T-helper 17 cell (primary cell): ENCODE measurements at places on chromosomes 4 and X. TPM values are rescaled to one million over a fixed set of nuclear protein-coding genes. Genes with fewer than 3 reads are reported as not detected.

DNA sequence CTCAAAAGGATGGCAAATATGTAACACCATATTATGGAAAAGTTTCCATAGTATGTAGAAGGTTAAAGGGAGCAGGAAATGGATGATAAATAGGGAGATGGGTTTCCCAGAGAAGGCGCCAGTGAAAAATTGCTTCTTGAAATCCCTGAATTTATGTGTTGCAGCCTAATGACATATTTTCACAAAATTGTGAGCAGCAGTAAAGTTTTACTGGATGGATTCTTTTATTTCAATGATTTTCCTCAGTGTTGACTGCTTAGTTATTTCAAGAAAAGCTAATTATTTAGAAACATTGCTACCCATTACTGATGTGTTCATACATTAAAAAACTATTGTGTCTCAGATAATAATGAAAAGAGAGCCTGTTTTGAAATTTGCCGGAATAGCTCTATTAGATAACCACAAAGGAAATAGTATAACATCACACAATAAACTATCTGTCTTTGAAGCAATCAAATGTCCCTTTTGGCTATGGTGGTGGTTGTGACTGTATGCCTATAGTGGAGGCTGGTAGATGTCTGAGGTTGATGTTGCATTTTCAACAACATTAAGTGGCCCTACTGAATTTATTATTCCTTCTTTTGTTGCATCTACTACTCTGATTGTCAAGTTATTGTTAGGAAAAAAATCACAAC is 169.9 kb upstream of the HAND2 start:
- no peak for DNase-seq
- no peak overlapping the region for H3K27ac ChIP-seq
- no peaks in the 10 kb centered on the region for H3K4me1 ChIP-seq
- H3K4me3 ChIP-seq, result no peak overlapping the region
- no peaks in the 10 kb centered on the region for H3K36me3 ChIP-seq

- DNase-seq, result no peak
- H3K4me1 ChIP-seq, result no peaks in the 10 kb centered on the region
- no peak overlapping the region for H3K27ac ChIP-seq
- H3K27me3 ChIP-seq, result no peaks in the 10 kb centered on the region
These were observed 278.2 kb upstream of the GATB start for GRCh38 chr4:152039023-152039481.

DNA sequence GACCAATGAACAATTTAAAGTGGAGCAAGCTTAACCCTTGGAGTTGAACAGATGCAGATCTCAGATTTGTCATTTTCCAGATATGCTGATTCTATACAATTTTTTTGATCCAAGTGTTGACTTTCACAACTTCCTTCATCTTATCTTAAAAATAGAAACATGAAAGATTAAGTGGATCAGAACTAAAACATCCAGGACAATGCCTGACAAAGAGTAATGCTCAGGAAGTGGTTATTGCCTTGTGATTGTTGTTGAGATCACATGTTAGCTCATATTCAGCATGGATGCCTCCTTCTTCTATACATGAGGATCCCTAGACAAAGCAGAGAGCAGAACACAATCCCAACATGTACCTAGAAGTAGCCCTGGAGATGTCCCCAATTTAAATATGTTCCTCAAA is 160.9 kb downstream of the PPARGC1A start:
- no peak for DNase-seq
- no peaks in the 10 kb centered on the region for H3K4me1 ChIP-seq
- no peak overlapping the region for H3K4me3 ChIP-seq
- no peaks in the 10 kb centered on the region for H3K27me3 ChIP-seq

- no peak overlapping the region for H3K4me3 ChIP-seq
- no peak for DNase-seq
- no peak overlapping the region for H3K27ac ChIP-seq
- peaks cover 6% of the 10 kb centered on the region for H3K4me1 ChIP-seq
These were observed 516.1 kb upstream of the DIPK2B start for GRCh38 chrX:45716750-45717149.

GRCh38 chrX:56765811-56766553 is 36.9 kb downstream of the NBDY start:
- no peak for DNase-seq
- H3K27me3 ChIP-seq, result no peaks in the 10 kb centered on the region
- H3K4me1 ChIP-seq, result peaks cover 44% of the 10 kb centered on the region
- peak overlapping the region; percentile 63 for H3K4me3 ChIP-seq

GRCh38 chr4:19650903-19651864 is 600.5 kb upstream of the SLIT2 start:
- no peaks in the 10 kb centered on the region for H3K27me3 ChIP-seq
- no peak for DNase-seq

GRCh38 chr4:182380771-182381181 is 137.6 kb downstream of the TENM3 start:
- no peak overlapping the region for H3K4me3 ChIP-seq
- no peaks in the 10 kb centered on the region for H3K27me3 ChIP-seq
- no peaks in the 10 kb centered on the region for H3K36me3 ChIP-seq

GRCh38 chrX:20585782-20586181 is 319.1 kb upstream of the RPS6KA3 start:
- H3K36me3 ChIP-seq, result no peaks in the 10 kb centered on the region
- DNase-seq, result no peak
- H3K27ac ChIP-seq, result no peak overlapping the region
- H3K4me1 ChIP-seq, result no peaks in the 10 kb centered on the region
- H3K27me3 ChIP-seq, result no peaks in the 10 kb centered on the region

DNA sequence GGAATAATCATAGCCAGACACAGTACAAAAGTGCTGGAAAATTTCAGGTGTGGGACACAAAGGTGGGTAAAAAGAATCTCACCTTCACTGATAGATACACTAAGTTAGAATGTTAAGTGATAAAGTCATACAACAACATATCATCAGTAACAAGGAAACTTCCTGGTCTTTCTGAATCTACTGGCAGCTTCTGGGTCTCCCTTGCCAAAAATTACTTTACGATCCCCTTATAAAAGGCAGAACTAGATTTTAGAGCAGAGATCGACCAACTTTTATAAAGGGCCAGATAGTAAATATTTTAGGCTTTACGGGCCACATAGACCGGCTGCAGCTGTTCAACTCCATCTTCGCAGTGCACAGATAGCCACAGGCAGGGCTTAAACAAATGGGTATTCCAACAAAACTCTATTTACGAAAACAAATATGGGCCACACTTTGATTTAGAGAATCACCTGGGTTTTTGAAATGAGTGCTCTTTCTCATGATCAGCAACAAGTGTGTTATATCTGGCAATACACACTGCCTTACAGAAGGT is 159.9 kb downstream of the AASDH start:
- H3K4me1 ChIP-seq, result peaks cover 4% of the 10 kb centered on the region
- H3K27me3 ChIP-seq, result peaks cover 16% of the 10 kb centered on the region
- DNase-seq, result no peak

GRCh38 chrX:7223271-7223670 is 75.3 kb upstream of the PUDP start:
- no peak overlapping the region for H3K27ac ChIP-seq
- H3K4me1 ChIP-seq, result no peaks in the 10 kb centered on the region
- no peak overlapping the region for H3K4me3 ChIP-seq
- H3K27me3 ChIP-seq, result no peaks in the 10 kb centered on the region
- peaks cover 2% of the 10 kb centered on the region for H3K36me3 ChIP-seq
- DNase-seq, result no peak

GRCh38 chr4:85807247-85807950 is 332.4 kb downstream of the ARHGAP24 start:
- no peaks in the 10 kb centered on the region for H3K27me3 ChIP-seq
- no peak for DNase-seq

GRCh38 chr4:122876456-122876855 is 45.9 kb downstream of the NUDT6 start:
- no peak overlapping the region for H3K4me3 ChIP-seq
- no peaks in the 10 kb centered on the region for H3K4me1 ChIP-seq
- peaks cover 13% of the 10 kb centered on the region for H3K27me3 ChIP-seq

DNA sequence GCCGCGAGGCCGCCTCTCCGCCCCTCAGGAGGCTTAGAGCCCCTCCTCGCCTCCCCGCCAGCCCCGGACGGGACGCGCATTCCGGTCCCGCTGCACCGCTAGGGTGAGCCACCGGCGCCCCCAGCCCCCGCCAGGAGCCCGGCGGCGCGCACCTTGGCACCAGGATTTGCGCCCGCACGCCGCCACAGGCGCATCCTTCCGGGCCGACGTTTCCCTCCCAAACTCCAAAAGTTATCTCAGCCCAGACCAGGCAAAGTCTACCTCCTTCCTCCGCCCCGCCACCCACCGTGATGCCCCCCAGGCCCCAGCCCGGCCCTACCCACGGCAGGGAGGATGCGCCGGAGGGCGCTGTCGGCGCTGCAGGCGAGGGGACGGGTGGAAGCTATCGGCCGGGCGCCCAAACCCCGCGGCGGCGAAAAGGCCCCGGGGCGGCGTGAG is 538 bp downstream of the SCML2 start:
- DNase-seq, result no peak
- H3K27ac ChIP-seq, result no peak overlapping the region
- no peaks in the 10 kb centered on the region for H3K36me3 ChIP-seq
- H3K27me3 ChIP-seq, result peaks cover 4% of the 10 kb centered on the region
- peak overlapping the region; percentile 81 for H3K4me3 ChIP-seq
- peaks cover 2% of the 10 kb centered on the region for H3K4me1 ChIP-seq

DNA sequence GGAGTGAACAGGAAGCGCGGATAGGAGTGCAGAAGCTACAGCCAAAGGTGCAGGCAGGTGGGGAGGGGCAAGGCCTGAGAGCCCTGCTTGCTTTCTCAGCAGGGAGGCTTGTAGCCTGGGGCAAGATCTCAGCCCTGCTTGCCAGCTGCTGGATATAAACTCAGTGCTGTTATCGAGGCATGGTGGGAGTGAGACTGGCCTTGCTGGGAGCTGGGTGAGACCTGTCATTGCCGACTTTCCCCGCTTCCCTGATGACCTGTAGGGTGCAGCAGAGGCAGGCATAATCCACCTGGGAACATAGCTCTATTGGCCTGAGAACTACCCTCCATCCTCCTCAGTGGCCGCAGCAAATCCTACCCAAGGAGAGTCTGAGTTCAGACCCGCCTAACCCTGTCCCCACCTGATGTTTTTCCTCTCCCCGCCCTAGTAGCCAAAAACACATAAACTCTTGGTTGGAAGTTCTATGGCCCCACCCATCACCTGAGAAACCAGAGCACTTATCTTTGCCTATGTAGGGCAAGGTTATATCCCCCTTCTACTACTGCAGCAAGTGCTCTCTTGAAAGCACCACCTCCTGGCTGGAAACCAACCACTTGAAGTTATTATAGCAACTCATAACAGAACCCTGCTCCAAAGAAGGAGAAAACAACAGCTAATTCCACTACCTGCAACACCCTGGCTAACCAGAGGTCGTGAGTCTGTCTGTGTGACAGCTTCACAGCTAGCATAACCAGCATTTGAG is 80.7 kb downstream of the FHIP1A start:
- no peaks in the 10 kb centered on the region for H3K27me3 ChIP-seq
- H3K36me3 ChIP-seq, result peaks cover 2% of the 10 kb centered on the region
- H3K4me3 ChIP-seq, result no peak overlapping the region
- H3K27ac ChIP-seq, result no peak overlapping the region
- DNase-seq, result no peak

DNA sequence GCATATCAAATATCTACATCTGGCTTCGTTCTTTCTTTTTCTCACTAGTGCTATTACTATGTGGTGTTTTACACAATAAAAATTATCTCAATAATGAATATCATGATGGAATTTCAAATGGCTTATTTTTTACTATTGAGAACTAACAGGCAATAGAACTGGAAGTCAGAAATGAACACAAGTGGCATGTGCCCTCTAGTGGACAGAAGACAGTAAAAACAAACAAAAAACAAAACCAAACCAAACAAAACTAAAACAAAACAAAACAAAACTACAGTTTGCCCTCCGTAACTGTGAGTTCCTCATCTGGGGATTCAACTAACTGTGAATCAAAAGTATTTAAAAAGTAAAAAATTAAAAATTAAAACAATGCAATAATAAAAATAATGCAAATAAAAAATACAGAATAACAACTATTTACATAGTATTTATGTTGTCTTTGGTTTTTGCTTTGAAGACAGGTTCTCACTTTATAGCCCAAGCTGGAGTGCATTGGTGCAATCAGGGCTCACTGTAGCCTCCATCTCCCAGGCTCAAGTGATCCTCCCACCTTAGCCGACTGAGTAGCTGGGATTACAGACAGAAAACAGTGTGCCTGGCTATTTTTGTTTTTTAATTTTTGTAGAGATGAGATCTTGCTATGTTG is 195.6 kb upstream of the TACR3 start:
- no peak overlapping the region for H3K27ac ChIP-seq
- no peaks in the 10 kb centered on the region for H3K36me3 ChIP-seq
- no peaks in the 10 kb centered on the region for H3K4me1 ChIP-seq
- no peaks in the 10 kb centered on the region for H3K27me3 ChIP-seq

GRCh38 chr4:26029568-26030131 is 115.6 kb downstream of the SMIM20 start:
- H3K4me1 ChIP-seq, result peaks cover 13% of the 10 kb centered on the region
- no peak for DNase-seq
- H3K27ac ChIP-seq, result peak overlapping the region; percentile 21
- H3K36me3 ChIP-seq, result peaks cover 10% of the 10 kb centered on the region

DNA sequence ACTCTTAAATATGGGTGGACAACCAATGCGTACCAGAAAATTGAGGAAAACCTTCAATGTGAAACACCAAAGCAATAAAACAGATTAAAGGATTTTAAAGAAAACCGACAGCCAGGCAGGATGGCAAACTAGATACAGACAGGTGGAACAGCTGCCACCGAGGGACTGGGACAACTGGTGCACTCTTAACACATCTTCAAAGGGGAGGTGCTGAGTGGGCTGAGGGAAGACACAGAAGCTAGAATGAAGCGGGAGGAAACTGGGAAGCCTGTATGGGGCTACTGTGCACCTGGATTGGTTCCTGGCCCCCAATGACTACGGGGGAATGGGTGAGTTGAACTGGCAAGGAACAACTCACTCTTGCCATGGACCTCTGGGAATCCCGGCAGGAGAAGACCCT is 20.7 kb downstream of the ZNF280C start:
- H3K36me3 ChIP-seq, result peaks cover 4% of the 10 kb centered on the region
- DNase-seq, result no peak
- H3K27ac ChIP-seq, result no peak overlapping the region
- H3K4me1 ChIP-seq, result peaks cover 13% of the 10 kb centered on the region

The TMEM156 gene
- total RNA-seq, result 30.2 TPM

The AFF2 gene
- total RNA-seq, result 0.90 TPM

The ARHGAP36 gene
- total RNA-seq, result not detected

The PROM1 gene
- not detected for total RNA-seq

The DAPP1 gene
- 50.4 TPM for total RNA-seq

The PAGE2B gene
- not detected for total RNA-seq

The SLC6A14 gene
- total RNA-seq, result not detected
